ENCODE measurements at places on chromosomes 11 and 22. TPM values are rescaled to one million over a fixed set of nuclear protein-coding genes. Genes with fewer than 3 reads are reported as not detected.

OR51E1 gene
- 0.25 TPM for total RNA-seq

KCNQ1 gene
- 2.7 TPM for total RNA-seq

HEPN1 gene
- not detected for total RNA-seq

MYEOV gene
- total RNA-seq = 13.3 TPM

BRSK2 gene
- 3.9 TPM for total RNA-seq

APOL4 gene
- total RNA-seq = 4.2 TPM

CHRM1 gene
- not detected for total RNA-seq

BTBD18 gene
- not detected for total RNA-seq

FOSL1 gene
- total RNA-seq = 20.9 TPM

PIWIL4 gene
- total RNA-seq = 3.2 TPM

MS4A6A gene
- total RNA-seq = 30.7 TPM

RAG2 gene
- total RNA-seq = not detected

FAM76B gene
- total RNA-seq = 28.2 TPM

JHY gene
- 7.6 TPM for total RNA-seq

PRG3 gene
- not detected for total RNA-seq

SCGB1D2 gene
- total RNA-seq = not detected

NLRP10 gene
- not detected for total RNA-seq

SHISAL1 gene
- total RNA-seq = 7.6 TPM

MGAT3 gene
- total RNA-seq = 0.98 TPM

UBQLNL gene
- total RNA-seq = 0.98 TPM

ENTHD1 gene
- not detected for total RNA-seq

STK33 gene
- 11.5 TPM for total RNA-seq

TMEM151A gene
- total RNA-seq = 1.7 TPM

KCNJ5 gene
- 1.5 TPM for total RNA-seq

KCNJ1 gene
- total RNA-seq = 1.5 TPM

CFAP300 gene
- total RNA-seq = 1.7 TPM

DLG2 gene
- total RNA-seq = 10.1 TPM

TTC36 gene
- total RNA-seq = not detected

CRYAB gene
- total RNA-seq = 161 TPM

OR51F2 gene
- total RNA-seq = not detected

POU2F3 gene
- 2.7 TPM for total RNA-seq

All from vagina (tissue), 2 donors.